Activated naive CD4-positive, alpha-beta T cell (primary cell): ENCODE measurements at places on chromosomes 1 and 21.

- DNase-seq: no peak
Measured at GRCh38 chr1:202938287-202938925, 11.4 kb upstream of the KLHL12 start.

- no peak for DNase-seq
Measured at GRCh38 chr1:50697440-50698421, 262.3 kb downstream of the FAF1 start.

DNA sequence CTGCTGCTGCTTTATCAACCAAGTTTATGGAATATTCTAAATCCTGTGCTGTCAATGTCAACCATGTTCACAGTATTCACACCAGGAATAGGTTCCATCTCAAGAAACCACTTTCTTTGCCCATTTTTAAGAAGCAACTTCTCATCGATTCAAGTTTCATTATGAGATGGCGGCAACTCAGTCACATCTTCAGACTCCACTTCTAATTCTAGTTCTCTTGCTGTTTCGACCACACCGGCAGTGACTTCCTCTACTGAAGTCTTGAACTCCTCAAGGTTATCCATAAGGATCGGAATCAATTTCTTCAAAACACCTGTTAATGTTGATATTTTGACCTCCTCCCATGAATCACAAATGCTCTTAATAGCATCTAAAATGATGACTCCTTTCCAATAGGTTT is 39.7 kb upstream of the IFNLR1 start:
- no peak for DNase-seq

GRCh38 chr21:44987886-44988606 is 48.2 kb downstream of the SLX9 start:
- DNase-seq: no peak

DNA sequence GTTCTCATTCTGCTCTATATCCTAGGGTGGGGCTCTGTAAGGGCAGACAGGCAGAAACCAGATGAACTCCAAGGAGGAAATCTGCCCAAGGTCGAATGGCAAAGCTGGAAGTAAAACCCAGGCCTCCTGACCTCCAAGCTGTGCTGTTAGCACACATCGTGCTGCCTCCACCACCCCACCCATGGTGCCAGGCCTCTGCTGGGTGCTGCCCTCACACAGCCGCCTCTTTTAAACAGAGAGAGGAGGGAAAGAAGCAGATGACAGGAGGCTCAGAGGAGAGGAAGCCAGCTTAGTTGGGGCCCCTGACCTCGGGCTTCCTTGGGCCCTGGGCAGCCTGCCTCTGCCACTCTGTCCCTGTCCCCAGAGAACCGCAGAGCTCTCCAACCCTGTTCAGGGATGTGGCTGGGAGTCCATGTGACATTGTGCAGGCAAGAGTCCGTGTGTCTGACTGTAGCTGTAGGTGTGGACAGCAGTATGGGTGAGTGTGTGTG is 1.1 kb downstream of the SYNC start:
- DNase-seq: no peak

DNA sequence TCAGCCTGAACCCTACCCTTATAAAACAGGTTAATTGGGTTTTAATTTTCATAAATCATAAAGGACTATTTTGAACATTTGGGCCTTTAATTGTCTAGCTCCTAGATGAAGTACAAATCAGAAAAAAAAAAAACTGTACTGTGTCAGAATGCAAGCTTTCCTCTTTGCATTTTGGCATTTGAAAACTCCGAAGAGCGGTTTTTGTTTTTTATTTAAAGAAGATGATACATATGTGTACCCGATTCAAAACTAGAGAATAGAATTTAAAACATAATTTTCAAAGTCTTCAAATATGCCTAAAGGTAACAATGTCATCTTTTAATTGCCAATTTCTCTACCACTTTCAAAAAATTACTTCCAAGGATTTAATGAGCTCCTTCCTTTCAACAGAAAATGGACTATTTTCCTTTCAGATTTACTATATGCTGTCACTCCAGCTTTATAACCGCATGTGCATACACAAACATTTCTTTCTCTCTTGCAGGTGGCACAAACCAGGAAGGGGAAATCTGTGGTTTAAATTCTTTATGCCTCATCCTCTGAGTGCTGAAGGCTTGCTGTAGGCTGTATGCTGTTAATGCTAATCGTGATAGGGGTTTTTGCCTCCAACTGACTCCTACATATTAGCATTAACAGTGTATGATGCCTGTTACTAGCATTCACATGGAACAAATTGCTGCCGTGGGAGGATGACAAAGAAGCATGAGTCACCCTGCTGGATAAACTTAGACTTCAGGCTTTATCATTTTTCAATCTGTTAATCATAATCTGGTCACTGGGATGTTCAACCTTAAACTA is 33.7 kb downstream of the MRPL39 start:
- no peak for DNase-seq

- peak; percentile 77 for DNase-seq
Measured at GRCh38 chr1:229227298-229227919, 43.5 kb upstream of the RAB4A start.

DNA sequence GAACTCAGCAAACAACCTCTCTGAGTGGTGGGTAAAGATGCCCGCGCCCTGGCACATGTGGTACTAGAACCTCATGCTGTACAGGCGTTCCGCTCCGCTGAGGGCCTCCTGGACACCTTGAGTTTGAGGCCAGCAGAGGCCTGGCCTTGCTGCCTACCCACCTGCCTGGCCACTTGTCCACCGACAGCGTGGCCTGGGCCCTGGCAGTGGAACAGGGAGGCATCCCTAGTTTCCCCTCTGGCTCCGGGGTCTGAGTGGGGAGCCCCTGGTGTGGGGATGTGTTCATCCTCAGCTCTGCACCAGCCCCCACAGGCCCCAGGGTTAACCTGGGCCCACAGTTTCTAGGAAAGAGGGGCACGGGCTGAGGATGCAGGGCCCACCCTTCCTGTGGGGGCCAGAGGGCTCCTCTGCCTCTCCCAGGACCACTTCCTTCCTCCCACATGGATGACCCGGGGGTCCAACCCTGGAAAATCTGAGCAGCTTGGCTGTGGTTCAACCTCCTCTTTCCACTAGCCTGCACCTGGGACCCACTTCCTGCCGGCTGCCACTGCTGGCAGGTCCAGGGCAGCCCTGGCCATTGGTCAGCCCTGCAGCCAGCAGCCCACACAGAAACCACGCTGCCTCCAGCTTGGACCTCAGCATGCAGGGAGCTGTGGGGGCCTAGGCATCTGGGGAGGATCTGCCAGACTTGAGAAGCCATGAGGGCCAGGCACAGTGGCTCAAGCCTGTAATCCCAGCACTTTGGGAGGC is 53.3 kb upstream of the COL18A1 start:
- DNase-seq: no peak

DNA sequence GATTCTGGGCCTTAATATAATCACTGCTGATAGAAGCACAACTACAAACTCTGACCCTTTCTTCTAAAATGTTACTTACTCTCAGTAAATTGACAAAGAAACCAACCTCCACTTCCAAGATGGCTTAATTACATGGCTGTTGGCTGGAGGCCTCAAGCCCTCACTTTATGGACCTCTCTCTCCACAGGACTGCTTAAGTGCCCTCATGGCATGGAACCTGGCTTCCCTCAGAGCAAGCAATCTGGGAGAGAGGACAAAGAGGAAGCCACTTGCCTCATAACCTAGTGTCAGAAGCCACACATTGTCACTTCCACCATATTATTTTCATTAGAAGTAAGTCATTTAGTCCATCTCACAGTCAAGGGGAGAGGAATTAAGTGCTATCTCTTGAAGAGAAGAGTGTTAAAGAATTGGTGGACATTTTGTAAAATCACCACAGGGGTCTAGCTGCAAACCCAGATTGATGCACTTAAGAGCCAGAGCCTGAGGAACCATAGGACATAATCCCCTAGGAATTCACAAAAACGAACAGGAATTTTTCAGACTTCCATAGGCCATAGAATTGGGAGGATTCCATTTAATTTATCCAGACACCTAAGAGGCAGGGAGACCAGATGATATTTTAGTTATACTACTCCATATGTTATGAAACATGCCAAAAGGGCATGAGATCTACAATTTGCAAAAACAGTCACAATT is 97.5 kb upstream of the TNFSF4 start:
- no peak for DNase-seq
